Naive thymus-derived CD4-positive, alpha-beta T cell (primary cell): ENCODE measurements at places on chromosomes 13 and 19.
A peak's percentile ranks its signal among the peaks of the same experiment; 100 is the strongest.

- no peak for DNase-seq
These were observed 9.7 kb downstream of the EXOC3L2 start for GRCh38 chr19:45235485-45235884.

DNA sequence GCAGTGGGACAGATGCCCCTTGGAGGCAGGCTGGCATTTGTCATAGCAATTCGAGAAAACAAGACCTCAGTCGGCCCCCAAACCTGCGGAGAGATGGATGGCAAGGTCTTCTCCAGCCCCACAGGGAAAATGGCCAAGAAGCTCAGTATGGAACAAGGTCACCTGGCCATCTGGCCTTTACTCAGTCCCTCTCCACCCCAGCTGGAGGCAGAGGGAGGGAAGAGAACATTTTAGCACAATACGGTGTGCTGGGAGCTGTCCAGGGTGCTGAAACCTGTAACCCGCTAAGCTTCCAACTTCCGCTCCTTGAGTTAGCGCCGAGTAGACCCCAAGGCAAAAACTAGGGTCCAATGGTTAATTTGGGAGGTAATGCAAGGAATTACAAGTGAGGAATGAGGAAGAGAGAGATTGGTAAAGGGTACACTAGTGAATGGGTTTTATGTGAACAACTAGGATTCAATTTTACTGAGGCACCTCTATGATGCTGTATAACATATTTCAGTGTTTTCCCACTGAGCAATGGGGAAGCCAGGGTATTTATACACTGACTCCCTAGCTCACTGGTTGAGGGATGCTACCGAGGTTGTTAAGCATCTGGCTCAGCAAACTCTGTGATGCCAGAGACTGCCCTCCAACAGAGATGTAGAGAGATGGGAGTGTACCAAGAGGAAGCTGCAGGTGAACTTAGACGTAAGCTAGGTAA, 64.3 kb downstream of the CACNA1A start:
- peak; percentile 22 for DNase-seq

DNA sequence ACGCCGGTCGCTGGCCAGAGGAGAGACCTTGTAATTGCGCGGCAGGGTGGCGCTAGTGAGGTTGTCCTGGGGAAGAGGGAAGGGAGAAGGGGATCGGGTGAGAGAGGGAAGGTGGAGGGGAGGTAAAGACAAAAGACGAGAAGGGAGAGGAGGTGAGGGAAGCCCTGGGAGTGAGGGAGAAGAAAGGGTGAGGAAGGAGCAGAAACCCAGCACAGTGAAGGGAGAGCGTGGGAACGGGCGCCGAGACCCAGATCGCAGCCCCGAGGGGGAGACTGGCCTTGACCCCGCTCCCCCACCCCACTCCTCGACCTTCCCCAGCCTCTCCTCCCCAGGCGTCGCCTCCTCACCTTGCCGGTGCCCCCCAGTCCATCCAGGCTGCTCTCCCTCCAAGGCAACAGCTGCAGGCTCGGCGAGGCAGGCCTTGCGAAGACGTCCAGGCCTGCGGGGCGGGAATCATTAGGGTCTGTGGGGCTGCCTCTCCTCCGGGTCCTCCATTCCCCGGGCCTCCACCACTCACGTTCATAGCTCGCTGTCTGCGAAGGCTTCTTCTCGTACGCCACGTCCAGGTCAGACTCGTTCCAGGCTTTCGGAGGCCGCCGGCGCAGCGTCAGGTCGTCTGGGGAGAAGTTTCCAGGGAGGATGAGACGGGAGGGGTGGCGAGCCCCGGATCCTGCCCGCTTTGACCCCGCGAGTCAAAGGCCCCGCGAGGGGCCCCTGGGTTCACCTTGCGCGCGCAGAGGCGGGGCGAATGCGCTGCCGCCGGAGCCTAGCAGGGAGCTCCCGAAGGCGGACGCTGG, 8.8 kb downstream of the PPP1R13L start:
- DNase-seq = no peak

GRCh38 chr19:51772977-51773376, 12.0 kb downstream of the FPR2 start:
- no peak for DNase-seq

GRCh38 chr19:49422407-49423070, 702 bp downstream of the PTH2 start:
- DNase-seq = no peak

- DNase-seq = no peak
These were observed 34.9 kb upstream of the POMP start for GRCh38 chr13:28623782-28624706.

DNA sequence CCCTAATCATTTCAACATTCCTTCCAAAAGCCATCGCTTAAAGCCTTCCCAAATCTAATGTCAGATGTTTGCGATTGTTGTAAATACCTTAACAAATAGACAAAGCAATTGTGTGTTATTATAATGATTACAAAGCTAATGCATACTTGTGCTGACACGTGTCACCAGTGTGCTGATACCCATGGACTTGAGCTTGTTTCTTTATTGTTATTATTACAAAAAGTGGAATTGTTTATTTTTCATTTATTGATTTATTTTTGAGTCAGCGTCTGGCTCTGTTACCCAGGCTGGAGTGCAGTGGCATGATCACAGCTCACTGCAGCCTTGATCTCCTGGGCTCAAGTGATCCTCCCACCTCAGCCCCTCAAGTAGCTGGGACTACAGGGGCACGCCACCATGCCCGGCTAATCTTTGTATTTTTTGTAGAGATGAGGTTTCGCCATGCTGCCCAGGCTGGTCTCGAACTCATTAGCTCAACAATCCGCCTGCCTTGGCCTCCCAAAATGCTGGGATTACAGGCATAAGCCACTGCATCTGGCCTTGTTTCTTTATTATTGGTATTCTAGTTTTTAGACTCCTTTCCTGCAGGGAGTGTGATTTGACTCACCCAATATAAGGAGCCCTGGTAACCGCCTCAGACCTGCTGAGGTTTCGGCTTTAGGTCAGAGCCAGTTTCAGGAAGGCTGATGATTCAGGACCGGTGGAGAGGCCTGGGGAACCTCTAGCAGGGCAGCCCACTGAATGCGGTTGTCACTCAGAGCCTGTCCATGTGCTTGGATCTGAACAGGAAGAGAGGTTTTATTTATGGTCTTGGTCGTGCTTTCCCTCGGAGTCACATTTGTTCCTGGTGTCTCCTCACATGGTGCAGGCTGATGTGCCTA, 2.1 kb upstream of the FBXO17 start:
- no peak for DNase-seq

DNA sequence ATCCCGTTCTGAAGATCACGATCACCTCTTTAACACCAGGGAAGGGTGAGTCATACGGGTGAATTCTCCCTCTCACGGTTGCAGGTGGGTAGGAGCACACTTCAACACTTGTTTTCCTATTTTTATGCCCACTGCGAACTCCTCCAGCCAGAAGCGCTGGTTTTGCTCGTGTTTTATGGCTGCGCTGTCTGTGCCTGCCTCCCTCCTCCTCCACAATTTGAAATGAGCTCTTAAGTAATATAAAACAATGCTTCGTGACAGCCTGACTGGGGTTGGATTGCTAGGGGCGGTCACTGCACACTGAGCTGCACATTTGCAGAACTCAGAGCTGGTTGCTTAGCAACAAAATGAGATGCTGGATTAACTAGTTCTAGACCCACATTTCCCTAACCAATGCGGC, 12.9 kb downstream of the CCDC70 start:
- no peak for DNase-seq

- no peak for DNase-seq
These were observed 97.5 kb downstream of the TNFRSF19 start for GRCh38 chr13:23667750-23668149.

DNA sequence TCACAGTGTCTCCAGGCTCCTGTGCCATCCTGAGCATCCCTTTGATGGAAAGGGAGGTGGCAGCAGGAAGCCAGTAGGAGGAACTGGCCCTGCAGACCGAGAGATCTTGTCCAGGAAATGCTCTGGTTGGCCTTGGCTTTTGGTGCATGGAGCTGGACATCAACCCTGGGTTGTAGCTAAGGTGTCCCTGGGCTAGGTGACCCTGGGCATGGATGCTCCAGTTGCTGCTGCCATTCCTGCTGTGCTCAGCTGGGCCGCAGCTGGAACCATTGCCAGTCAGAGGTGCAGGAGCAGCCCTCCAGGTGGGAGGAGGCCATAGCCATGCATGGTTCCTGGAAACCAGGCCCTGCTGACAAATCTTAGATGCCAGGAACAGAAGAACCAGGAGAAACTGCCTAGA, 67.5 kb downstream of the ZNF98 start:
- no peak for DNase-seq

- DNase-seq = no peak
These were observed 18.0 kb downstream of the ZAR1L start for GRCh38 chr13:32297206-32297605.

DNA sequence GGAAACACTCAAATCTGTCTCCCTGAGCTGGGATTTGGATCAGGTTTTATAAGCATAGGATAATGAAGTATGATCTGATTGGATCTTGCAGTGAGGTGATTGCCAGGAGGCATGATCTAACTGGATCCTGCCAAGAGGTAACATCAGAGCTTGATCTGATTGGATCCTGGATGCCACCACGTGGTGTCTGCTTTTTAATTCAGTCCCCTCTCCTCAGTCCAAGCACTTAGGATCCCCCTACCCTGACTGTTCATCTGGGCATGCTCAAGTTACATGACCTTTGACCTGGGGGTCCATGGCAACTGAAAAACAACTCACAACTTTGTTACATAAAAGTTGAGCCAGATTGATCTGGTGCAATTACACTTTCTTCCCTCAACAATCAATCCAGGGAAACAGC, 47.5 kb upstream of the LSM14A start:
- DNase-seq = no peak

- DNase-seq = no peak
These were observed 5.5 kb downstream of the NR2F6 start for GRCh38 chr19:17240062-17240752.

GRCh38 chr19:49690656-49691242, at the start of gene CPT1C:
Gene CPT1C, plus strand, starts transcription at chr19:49691116. Its CDS starts 1,137 bp downstream, at chr19:49692253.
- DNase-seq = peak; percentile 65

DNA sequence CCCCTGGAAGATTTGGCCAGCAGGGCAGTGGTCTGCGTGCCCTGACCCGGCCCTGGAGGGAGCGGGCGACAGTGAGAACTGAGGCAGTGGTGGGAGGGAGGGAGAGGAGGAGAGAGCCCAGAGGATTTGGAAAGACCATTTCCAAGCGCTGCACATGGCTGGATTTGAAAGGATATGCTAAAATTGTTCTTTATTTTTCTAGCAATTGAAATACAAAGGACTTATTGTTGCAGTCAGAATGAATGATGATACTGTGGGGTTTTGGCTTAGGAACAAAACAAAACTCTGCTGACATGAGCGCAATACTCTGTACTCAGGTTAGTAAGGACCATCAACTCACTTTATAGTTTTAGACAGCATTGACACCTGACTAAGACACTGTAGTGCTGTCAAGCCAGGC, 69.5 kb downstream of the TNFRSF19 start:
- DNase-seq = no peak

- DNase-seq = peak; percentile 73
These were observed 9.9 kb downstream of the LMTK3 start for GRCh38 chr19:48501494-48502349.

DNA sequence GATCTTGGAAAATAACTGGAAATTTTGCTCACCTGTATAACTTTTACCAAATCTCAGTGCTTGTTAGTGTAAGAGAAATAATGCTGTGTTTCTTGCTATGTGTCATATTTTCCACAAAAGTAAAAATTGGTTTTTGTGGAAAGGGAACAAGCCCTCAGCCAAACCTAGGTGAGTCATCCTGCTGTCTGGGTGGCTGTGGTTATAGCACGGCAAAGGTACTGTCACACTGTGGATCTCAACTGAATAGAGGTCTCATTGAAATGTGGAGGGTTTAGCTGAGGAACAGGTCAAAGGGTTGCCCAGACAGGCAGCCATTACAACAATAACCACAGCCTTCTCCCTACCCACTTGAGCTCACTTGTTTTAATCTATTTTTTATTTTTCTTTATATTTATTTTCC, 338.8 kb upstream of the DACH1 start:
- DNase-seq = no peak

GRCh38 chr13:76884907-76885202, 1.4 kb downstream of the KCTD12 start:
- DNase-seq = no peak

- DNase-seq = peak; percentile 17
These were observed 800 bp downstream of the ELL start for GRCh38 chr19:18520848-18521691.

GRCh38 chr13:37118016-37118415, 12.6 kb upstream of the CSNK1A1L start:
- no peak for DNase-seq

- no peak for DNase-seq
These were observed 6.3 kb upstream of the GPR183 start for GRCh38 chr13:99313501-99313900.

DNA sequence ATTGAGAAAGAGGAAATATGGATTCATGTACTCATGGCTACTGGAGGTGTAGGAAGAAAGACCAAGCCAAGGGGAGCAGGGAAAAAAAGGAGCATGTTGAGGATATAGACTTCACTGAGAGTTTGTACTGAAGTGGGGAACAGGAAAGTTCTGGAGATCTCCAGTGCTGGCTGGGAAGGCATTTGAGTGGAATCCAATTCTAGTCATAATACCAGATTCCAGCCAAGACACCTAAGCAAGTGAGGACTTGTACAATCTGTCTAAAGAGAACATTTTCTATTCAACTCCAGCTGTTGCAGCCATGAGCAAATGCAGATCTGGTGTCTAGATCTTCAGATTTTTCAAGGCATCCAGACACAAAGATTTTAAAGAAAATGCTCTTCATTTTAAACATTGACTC, 412.5 kb downstream of the OXGR1 start:
- DNase-seq = no peak

GRCh38 chr19:46009530-46010510, 13.0 kb downstream of the PGLYRP1 start:
- DNase-seq = peak; percentile 68

DNA sequence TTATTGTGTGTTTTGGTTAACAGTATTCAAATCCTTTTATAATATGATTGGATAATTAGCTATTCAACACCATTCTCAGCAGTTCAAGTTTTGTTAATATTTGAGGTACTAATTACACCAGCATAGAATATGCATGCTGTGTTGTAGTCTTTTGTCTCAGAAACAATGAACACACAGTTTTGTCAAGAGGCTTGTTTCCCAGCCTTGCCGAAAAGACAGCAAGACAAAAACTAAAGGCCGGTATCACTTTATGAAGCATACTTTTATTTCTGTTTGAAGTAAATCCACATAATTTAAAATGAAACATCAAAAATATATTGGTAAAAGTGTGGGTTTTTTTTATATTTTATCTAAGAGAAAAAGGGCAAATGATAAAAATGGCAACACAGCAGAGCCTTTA, 7.5 kb downstream of the GPR180 start:
- no peak for DNase-seq
